ENCODE measurements at places on chromosomes 5 and 9.

DNA sequence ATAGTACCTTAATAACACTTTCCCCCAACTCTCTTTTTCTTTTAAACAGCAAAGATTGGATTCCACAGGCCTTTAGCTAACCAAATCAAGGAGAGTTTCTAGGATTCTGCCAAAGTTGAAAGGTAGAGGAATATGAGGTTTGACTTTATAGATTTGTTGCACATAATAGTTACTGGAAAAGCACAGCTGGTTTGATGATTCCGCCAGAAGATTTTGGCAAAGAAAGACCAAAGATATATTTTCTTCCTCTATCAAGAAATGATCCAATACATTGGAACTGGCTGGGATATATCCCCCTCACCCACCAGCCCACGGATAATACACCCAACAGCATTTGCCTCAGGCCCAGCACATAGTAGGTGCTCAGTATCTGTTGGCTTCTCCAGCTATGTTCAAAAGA is 289.8 kb downstream of the EBF1 start:
- no peak for DNase-seq

GRCh38 chr5:141534492-141535213 is 45.8 kb downstream of the PCDHGC5 start:
- no peak for DNase-seq

DNA sequence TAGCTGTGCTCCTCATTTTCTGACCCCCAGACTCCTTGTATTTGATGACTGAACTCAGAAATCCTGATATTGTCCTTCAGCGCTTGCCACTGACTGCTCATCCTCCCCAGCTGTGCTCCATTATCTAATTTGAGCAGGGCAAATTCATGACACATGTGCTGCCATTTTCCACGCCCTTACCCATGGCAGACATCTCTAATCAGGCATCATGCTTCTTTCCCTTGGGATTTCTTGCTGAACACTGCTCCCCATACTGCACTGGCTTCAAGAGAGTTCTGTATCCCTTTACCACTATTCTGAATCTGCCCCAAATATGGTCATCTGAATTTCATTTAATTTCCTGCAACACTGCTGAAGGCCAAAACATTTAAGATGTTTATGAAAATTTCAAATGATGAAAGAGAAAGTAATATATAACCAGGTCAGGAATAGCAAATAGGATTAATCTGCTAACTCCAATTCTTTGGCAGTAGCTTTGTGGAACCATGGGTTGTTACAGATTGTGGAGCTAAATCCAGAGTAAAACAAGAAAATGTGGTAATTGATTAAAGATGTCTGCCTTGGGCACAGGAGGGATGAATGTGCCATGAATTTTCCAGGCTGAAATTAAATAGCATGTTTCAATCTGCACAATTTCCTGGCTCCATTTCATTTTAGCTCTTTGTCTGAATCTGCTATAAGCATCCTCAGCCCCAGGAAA is 93.6 kb downstream of the CYFIP2 start:
- no peak for DNase-seq

DNA sequence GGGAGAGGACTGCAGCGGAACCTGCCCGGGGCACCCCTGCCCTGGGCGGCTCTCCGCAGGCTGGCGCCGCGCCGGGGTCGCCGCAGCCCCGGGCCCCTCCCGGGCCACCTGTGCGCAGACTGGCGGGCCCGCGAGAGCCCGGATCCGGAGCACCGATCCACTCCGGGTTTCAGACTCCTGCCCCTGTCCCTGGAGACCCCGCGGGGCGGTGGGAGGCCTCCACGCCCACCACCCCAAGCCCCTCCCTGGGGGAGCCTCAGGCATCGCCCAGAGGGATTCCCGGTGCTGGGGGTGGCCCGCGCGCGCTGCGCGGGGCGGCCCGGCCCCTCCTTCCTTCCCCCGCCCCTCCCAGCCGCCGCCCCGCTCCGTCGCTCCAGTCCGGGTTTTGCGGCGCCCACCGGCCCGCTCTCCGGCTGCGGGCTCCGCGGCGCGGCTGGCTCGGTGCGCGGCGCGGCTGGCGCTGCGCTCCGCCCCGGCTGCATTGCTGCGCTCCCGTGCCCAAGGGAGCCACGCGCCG is at the start of gene UNC5A:
Gene UNC5A, plus strand, starts transcription at position 479 of the 517 bp plus-strand sequence. CDS start 192 bp downstream, outside the sequence.
- no peak for DNase-seq

- DNase-seq, result no peak
Observed at GRCh38 chr5:168227001-168227400, 64.4 kb upstream of the WWC1 start.

- no peak for DNase-seq
Observed at GRCh38 chr9:69143291-69143690, 30.8 kb upstream of the TJP2 start.

- no peak for DNase-seq
Observed at GRCh38 chr9:98502976-98503325, 205.8 kb downstream of the GABBR2 start.

DNA sequence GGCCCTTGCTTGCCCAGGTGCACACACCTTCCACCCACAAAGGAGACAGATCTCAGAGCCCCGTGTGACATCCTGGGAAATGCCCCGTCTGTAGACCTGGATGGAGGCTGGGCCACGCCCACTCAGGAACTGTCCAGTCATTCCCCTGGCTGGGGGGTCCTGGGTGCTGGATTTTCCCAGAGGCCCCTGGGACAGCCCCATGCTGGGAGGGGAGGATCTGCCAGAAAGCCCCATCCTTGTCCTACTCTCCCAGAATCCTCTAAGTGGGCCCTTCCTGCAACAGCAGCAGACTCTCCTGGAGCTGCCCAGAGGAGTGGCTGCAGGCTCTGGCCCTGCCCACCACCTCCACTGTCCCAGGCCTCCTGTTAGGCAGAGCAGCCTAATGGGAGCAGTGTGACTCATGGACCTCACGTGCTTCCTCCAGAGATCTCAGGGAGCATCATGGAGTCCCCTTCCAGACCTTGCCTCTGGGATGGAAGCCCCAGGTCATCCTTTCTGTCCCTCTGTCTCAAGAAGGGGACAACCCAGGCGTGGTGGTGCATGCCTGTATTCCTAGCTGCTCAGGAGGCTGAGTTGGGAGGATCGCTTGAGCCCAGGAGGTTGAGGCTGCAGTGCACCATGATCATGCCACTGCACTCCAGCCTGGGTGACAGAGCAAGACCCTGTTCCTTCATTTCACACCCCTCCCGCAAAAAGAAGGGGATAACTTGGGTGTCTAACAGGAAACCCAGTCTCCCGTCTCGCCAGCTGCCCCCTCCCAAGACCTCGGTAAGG is 51.7 kb downstream of the JADE2 start:
- no peak for DNase-seq

- no peak for DNase-seq
Observed at GRCh38 chr5:120254385-120254784, 209.7 kb upstream of the PRR16 start.

GRCh38 chr9:75907923-75908322 is 17.4 kb downstream of the PCSK5 start:
- no peak for DNase-seq

GRCh38 chr9:15606643-15607472 is 54.0 kb downstream of the CCDC171 start:
- peak; percentile 71 for DNase-seq

DNA sequence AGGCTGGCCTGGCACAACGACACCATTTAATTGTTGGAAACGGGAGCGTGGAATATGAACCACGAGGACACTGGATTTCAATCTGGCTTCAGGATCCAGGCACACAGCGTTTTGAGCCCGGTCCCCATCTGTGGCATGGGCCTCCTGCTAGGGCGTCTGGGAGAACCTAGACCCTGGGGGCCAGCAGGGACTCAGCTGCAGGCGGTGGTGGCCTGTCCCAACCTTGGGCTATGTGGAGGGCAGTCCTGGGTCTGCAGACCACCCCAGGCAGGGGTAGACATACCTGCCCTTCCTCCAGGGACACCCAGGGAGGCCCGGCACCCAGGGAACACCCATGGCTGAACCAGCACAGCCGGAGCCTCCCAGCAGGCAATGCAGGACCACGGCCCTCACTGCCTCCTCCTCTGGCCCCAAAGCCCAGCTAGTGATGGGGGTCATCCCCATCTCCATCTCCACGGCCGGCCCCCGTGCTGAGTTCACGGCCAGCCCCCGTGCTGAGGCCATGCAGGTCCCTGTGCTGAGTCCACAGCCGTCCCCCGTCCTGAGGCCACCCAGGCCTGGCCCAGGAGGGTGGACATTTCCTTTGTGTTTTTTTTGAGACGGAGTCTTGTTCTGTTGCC is 18.5 kb upstream of the UBAC1 start:
- no peak for DNase-seq

GRCh38 chr5:107873877-107874276 is 203.1 kb upstream of the EFNA5 start:
- DNase-seq, result no peak

- no peak for DNase-seq
Observed at GRCh38 chr9:113526841-113527240, 63.3 kb downstream of the RGS3 start.

DNA sequence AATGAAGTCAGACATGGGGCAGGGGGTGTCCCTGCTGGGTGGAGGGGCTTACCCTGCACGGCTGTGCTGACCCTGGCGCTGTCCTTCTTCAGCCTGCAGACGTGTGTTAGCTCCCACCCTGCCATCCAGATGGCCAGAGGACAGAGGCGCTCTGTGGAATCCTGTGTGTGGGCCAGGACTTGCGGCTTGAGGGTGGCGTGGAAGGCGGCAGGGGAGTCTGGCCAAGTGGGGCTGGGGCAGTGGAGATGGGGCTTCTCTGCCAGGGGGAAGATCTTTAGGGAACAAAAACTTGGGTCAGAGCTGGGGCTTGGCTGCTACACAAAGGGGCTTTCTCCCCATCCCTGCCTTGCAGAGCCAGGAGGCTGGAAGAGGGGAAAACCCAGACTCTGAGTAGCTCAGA is 46.5 kb upstream of the SYNPO start:
- no peak for DNase-seq

DNA sequence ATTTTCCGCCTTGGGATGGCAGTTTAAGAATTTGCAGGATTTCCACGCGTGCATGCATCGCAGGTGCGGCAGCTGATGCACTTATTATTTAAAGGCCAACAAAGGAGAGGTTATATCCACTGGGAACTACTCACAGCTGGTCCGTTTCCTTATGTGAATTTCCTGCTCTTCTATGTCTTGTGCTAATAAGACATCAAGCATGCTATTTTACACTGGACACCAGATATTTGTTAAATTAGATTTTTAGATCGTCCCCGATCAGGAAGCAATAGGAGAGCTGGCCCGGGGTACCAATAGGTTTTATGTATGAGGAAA is 476 bp upstream of the DTWD2 start:
- no peak for DNase-seq

GRCh38 chr5:168409591-168410458 is 76.4 kb upstream of the RARS1 start:
- no peak for DNase-seq

DNA sequence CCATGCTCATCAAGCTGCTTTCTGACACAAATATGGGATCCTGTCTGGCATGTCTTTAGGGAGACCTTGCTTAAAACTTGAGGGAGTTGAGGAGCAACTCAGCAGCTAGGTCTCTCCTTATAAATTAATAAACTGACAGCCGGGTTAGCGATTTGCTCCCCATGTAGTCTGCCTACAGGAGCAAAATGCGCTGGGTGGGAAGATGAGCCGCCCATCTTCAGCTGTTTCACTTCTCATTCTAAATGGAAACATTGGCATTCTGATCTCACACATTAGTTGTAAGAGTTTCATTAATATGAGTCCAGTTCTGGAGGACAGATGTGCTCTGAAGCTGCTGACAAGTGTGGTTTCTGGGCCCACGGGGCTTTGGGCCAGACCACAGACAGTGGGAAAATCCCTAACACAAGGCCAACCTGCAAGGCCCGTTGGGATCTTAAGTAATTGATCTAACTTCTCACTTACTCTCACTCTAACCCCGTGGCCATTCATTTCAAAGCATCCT is 197.0 kb downstream of the MCTP1 start:
- no peak for DNase-seq

GRCh38 chr9:88706193-88707113 is 171.5 kb downstream of the NXNL2 start:
- no peak for DNase-seq

- DNase-seq, result no peak
Observed at GRCh38 chr5:133612249-133612860, at the start of gene FSTL4. FSTL4 (minus strand) TSS chr5:133612541.

DNA sequence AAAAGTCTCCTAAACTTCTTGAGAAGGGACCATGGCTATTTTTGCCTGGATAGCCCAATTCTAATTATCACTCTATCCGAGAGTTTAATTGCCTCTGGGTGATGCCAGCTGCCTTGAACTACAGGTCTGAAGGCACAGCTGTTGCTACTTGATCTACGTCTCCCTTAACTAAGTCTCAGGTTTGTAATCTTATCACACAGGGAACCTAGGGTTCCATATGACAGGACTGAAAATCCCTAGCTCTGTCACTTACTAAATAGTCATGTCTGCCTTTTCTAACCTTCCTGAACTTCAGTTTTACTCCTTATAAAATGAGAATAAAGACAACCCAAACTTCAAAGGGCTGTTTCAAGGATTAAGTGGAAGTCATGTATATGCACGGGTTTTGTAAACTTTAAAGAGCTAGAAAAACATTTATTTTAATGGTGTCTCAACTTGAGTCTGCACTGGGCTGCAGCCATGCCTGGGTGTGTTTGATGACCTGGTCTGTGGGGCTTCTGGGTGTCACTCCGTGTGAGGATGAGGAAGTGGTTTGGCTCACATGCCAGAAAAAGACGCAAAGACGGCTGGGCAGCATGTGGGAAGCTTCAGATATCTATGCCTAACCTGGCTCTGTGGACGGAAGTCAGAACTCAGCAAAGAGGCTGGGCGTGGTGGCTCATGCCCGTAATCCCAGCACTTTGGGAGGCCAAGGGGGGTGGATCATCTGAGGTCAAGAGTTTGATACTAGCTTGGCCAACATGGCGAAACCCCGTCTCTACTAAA is 129.3 kb upstream of the SLC44A1 start:
- no peak for DNase-seq
